ENCODE measurements at places on chromosomes 12 and 14.

- no peak for DNase-seq
Measured at GRCh38 chr12:125289970-125290369, 224.7 kb downstream of the AACS start.

- no peak for DNase-seq
Measured at GRCh38 chr14:76833011-76833410, 6.8 kb downstream of the LRRC74A start.

DNA sequence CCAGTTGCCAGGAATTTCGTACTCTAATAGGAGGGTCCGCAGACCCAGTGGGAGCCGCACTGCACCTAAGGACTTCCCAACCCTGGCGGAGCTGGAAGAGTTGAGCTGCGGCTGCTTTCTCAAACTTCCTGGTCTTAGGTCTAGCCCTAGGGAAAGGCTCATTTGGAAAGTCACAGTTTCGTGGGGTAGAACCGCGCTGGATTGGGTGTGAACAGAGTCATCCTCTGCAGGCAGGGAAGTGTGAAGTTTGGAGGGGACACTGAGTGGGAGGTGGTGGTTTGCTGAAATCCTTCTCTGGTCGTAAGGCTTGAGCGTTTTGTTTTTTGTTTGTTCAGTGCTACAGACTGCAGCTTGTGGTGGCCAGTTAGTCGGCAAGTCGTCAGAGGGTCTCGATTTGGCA is 18.8 kb downstream of the PRKAB1 start:
- DNase-seq = no peak

DNA sequence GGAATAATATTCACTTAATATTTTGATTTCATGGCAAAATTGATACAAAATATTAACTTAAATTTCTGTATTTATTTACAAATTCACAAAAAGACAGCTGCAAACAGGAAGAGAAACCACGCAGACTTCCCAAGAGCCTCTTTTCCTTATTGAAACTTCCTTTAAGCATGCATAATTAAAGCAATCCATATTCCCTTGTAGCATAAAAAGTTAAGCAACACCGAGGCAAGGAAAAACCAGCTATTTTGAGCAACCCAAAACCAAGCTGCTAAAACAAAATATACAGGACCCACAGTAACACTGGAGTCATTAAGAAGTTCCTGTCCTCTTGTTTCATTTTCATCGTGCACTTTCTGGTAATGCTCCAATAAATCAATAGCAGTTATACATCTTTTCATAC is 58.0 kb downstream of the EEA1 start:
- DNase-seq = no peak

DNA sequence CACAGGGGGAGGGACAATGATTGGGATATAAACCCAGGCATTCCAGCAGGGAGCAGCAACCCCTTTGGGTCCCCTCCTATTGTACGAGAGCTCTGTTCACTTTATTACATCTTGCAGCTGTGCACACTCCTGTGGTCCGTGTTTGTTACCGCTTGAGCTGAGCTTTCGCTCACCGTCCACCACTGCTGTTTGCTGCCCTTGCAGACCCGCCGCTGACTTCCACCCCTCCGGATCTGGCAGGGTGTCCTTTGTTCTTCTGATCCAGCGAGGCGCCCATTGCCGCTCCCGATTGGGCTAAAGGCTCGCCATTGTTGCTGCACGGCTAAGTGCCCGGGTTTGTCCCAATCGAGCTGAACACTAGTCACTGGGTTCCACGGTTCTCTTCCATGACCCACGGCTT is 64.1 kb downstream of the E2F7 start:
- no peak for DNase-seq

- DNase-seq = no peak
Measured at GRCh38 chr12:109452489-109452888, 24.6 kb downstream of the KCTD10 start.

DNA sequence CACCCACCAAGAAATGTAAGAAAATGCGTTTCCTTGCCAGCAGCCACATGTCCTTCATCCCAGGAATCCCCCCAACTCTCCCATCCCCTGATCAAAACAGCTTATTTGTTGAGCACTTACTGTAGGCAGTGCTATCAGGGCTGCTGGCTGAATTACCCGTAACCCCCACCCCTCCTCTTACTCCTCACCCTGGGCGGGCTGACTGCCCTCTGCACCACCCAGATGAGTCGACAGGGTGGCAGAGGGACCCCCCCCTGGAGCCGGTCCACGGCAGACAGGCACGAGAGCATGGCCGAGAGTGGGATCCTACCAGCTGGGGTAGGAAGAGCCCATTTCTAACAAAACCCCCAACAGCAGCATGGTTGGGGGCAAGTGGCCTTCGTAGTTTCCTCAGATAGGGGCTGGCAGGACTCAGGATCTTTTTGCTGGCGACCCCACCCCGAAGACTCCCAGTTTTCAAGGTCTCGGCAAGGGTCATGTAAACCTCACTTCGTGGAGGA is 1.1 kb upstream of the RHOF start:
- no peak for DNase-seq

GRCh38 chr12:2355604-2356003 is 302.8 kb downstream of the CACNA1C start:
- DNase-seq = no peak

GRCh38 chr14:58151133-58152013 is 640 bp downstream of the ARMH4 start:
- DNase-seq = no peak

- no peak for DNase-seq
Measured at GRCh38 chr12:108350511-108350910, 11.4 kb upstream of the CMKLR1 start.

DNA sequence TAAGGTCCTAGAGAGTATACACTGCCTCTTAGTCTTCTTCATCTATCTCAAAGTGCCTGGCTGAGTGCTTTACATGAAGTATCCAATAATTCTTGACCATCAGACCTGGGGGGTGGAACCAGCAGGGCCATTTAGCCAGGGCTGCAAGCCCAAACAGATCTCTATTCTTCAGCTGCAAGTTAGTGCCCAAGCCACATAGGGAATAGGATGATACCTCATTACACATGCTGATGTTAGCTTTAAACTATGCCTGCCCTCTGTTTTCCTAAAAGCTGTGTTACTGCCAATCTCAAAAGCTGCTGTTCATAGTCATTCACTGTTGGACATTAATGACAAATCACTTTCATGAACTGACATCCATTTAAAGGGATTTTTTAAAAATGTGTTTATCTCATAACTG is 16.7 kb upstream of the IFNG start:
- DNase-seq = no peak
